Activated naive CD4-positive, alpha-beta T cell treated with anti-CD3 and anti-CD28 coated beads, Interleukin-2, amount 50 U/mL, for 16 hours (primary cell): ENCODE measurements at places on chromosomes 2 and 18.

DNA sequence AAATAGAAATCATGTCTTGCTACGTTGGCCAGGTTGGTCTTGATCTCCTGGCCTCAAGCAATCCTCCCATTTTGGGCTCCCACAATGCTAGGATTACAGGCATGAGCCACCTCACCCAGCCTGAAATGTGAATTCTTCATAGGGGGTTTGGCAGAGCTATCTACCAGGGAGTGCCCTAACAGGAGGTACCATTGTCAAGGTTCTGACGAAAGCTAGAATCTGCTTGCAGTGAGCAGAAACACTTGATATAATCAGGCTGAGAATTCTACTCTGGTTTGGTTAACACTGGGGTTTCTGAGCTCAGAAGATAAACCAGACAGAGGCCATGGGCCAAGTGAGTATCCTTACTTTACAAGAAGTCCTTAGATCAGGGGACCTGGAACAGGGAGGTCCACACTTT lies 7.2 kb upstream of the LAMA3 start:
- no peak for DNase-seq

GRCh38 chr2:157459486-157459885 lies 15.6 kb upstream of the CYTIP start:
- no peak for DNase-seq

DNA sequence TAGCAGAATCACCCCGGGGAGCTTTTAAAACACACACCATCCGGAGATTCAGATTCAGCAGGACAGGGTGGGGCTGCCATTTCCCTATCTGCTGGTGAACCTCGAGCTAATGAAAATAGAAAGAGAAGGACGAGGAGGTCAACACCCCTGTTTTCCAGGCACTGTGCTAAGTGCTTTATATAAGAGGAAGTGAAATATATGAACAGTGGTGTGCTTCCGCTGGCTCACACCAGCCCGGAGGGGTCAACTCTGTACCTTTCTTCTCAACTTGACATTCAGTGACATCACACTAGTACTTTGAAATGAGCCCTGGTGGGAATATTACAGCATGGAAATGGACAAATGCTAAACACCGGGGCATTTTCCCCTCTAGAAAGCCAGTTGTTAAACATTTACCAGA lies 108.3 kb upstream of the LTBP1 start:
- DNase-seq = no peak

- no peak for DNase-seq
These were observed 50.1 kb downstream of the ITGAV start for GRCh38 chr2:186639939-186640338.

DNA sequence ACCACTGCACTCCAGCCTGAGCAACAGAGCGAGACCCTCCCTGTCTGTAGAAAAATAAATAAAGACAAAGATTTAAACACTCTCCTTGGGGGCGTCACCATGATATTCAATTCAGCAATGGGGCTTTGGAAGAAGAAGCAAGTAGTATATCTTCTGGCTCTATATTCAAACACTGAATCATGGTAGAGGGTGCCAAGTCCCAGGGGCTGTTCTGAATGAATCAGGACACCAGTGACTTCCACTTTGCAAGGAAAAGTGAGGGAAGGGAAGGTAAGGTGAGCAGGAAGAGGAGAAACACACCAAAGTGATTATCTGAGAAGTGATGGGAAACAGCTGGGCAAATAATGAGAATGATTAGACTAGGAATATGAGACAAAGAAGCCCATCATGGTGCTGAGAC lies 80.5 kb downstream of the AAK1 start:
- DNase-seq = no peak

- DNase-seq = no peak
These were observed 139.6 kb downstream of the MAP2 start for GRCh38 chr2:209563453-209563852.

GRCh38 chr2:9627310-9627709 lies 3.5 kb downstream of the YWHAQ start:
- DNase-seq = no peak

DNA sequence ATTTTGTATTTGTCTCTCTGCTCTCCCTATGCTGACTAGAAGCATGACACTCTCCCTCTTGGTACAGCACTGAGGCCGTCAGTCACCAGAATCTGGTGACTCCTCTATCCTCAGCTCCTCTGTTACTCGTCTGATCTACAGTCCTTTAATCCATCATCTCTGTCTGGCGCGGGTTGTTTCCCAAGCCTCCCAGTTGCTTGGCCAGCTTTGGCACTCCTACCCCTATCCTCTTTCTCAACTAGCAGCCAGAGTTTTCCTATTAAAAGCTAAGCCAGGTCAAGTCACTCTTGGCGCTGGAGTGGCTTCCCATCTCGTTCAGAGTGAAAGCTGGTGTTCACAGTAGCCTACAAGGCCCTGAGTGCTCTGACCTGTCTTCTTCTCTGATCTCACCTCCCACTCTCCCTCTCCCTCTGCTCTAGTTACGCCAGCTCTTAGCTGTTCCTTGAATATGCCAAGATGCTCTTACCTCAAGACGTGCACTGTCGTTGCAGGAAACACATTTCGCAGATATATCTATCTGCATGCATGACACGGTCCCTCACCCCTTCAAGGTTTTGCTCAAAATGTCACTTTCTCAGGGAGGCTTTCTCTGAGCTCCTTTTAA lies 41.8 kb upstream of the PSME4 start:
- DNase-seq = no peak

- no peak for DNase-seq
These were observed 42.4 kb downstream of the ASB18 start for GRCh38 chr2:236221798-236222197.

DNA sequence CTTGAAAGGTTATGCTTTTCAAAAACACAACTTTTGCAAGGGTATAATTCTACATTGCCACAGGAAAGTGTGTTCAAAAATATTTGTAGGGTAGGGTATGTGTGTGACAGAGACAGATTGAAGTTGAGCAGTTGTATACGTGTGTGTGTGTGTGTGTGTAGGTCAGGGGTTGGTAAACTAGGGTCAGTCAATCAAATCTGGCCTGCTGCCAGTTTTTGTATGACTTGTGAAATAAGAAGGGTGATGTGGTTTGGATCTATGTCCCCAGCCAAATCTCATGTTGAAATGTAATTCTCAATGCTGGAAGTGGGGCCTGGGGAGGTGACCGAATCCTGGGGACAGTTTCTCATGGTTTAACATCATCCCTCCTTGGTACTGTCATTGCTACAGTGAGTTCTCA lies 148.2 kb downstream of the CERS6 start:
- no peak for DNase-seq

GRCh38 chr18:25349131-25349925 lies 2.6 kb downstream of the ZNF521 start:
- no peak for DNase-seq

- DNase-seq = peak; percentile 30
These were observed 84.2 kb upstream of the LAPTM4A start for GRCh38 chr2:20135631-20136050.

DNA sequence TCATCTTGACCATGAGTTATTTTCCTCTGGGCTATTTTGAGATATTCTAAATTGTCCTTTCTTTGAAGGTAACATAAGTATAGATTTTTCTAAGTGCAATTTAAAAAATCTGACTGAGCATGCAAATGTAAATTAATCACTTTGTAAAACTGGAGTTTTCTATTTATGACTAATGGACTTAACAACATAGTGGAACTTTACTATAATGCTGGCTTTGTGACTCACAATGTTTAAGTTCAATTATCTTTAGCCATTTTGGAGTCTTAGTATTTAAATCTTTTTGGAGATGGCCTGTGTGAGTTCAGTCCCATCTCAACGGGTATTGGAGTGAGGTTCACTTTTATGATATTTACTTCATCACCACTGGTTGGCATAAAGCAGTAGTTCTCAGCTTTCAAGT lies 35.2 kb upstream of the NOSTRIN start:
- no peak for DNase-seq

GRCh38 chr18:72427721-72428120 lies 116.4 kb downstream of the CBLN2 start:
- DNase-seq = no peak

- DNase-seq = no peak
These were observed 24.5 kb downstream of the TIMM21 start for GRCh38 chr18:74172697-74173433.

DNA sequence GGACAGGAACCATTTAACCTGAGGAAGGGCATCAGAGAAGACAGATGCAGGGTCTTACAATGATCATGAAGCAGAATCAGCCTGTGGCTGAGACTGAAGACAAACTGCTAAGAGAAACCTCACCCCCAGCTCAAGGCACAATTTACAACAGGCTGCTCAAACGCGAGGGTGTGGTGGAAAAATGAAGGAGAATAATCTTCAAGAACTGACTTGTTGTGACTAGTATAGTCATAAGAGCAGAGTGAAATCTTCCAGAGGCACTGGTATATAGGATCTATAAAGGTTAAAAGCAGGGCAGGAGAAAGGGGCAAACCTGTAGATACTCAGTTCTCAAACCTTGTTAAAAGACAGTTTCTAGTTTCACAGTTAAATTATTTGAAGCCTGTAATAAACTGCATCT lies 1155.8 kb upstream of the TMEFF2 start:
- DNase-seq = no peak

DNA sequence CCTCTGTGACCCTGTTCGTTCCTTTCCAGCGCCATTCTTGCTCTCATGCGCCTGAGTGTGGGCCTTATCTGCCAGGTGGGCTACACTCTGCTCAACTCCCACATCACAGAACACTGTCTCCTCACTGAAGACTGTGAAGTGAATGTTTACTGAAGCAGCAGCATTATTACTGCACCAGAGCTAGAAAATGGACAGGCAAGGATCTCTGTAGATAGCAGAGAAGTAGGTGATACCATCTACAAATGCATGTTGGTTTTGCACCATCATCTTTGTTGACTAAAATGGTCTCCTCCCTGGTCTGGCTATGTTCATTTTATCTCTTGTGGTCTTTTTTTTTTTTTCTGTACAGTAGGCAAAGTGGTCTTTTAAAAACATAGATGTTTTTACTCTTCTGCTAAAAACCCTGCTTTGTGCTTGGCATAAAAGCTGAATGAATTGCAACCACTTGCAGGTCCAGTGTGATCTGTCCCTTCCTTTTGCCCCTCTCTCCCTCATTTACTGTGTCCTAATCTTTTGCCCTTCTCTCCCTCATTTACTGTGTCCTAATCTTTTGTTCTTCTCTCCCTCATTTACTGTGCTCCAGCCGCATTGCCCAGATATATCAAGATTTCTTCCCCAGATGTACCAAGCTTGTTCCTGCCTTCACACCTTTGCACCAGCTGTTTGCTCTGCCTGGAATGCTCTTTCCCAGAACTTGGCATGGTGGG lies 35.4 kb downstream of the BABAM2 start:
- no peak for DNase-seq

- DNase-seq = no peak
These were observed 991.4 kb upstream of the CELF4 start for GRCh38 chr18:38557006-38557405.

- DNase-seq = no peak
These were observed 43.7 kb downstream of the PAX3 start for GRCh38 chr2:222255090-222255489.

DNA sequence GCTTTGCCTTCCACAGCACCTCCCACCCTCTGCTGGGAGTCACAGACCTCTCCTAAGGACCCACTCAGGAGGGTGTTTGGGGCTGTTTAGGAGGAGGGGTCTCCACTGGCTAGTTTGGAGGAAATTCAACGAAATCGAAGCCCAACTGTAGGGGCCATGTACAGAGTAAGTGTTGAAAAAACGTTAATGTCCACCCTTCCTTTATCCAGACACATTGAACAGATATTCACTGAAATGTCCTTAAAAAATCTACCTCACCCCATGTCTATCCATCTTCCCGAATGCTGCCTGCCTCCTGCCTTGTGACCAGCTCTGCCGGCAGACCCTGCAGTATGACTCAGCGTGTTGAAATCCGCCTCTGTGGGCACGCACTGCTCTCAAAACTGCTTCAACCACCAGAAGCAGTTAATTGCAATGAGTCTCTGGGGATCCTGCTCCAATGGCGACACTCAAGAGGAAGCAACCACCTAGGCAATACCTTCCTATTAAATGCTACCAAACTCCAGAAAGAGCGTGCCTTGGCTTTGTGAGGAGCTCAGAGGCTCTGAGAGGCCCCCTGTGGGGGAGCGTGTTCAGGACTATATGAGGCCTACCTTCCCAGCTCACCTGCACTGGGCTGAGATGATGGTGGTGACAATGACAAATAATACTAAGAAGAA lies 61.4 kb upstream of the RTN4 start:
- no peak for DNase-seq

- DNase-seq = no peak
These were observed 240.3 kb downstream of the CDH7 start for GRCh38 chr18:65990944-65991708.

DNA sequence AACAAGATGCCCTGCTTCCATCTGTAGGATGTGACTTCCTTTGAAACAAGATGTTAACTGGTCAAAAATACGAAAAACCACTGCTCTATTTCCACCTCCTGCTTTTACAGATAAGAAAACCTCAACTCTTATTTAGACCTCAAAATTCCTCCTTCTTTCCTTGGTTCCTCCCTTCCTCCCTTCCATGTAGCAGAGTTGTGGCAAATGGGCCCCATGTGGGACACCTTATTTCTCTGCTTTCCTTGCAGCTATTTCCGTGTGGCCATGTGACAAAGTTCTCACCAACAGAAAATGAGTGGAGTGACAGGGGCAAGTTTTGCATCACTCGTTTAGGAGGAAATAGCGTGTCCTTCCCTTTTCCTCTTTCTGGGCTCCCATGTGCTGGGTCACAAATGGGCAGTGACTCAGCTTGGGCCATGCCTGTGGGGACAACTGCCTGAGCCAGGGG lies 69.4 kb upstream of the SMAD2 start:
- no peak for DNase-seq

GRCh38 chr2:215314896-215315295 lies 3.0 kb downstream of the ATIC start:
- DNase-seq = no peak

GRCh38 chr2:74255660-74256213 lies 57.3 kb downstream of the MTHFD2 start:
- DNase-seq = no peak

- DNase-seq = no peak
These were observed 5.8 kb downstream of the ASIC4 start for GRCh38 chr2:219520079-219520478.

DNA sequence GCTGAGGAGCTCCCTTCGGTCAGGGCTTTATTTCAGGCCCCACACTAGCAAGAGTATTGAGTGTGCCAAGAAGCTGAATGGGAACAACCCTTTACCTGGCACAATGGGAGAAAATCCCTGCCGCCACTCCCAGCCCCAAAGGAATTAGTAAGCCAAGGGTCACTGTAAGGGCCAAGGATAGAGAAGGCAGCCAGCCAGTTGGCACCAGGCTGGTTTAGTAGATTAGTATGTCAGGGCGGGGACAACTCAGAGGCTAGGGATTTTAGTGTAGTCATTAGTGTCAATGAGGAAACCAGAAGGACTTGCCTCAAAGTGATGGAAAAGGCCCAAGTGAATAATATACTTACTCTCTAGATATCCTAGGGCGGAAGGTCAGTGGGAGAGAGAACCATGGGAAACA lies 34.9 kb upstream of the CYP26B1 start:
- no peak for DNase-seq

GRCh38 chr2:61993422-61994024 lies 88.0 kb downstream of the COMMD1 start:
- DNase-seq = no peak

- peak; percentile 36 for DNase-seq
These were observed 633 bp upstream of the RNF152 start for GRCh38 chr18:61893309-61893970.

GRCh38 chr2:176087330-176088047 lies 3.7 kb upstream of the EVX2 start:
- no peak for DNase-seq

- DNase-seq = no peak
These were observed 860.0 kb downstream of the CPS1 start for GRCh38 chr2:211416373-211416772.
